ENCODE measurements at places on chromosomes 3 and 15.
A peak's percentile ranks its signal among the peaks of the same experiment; 100 is the strongest.

DNA sequence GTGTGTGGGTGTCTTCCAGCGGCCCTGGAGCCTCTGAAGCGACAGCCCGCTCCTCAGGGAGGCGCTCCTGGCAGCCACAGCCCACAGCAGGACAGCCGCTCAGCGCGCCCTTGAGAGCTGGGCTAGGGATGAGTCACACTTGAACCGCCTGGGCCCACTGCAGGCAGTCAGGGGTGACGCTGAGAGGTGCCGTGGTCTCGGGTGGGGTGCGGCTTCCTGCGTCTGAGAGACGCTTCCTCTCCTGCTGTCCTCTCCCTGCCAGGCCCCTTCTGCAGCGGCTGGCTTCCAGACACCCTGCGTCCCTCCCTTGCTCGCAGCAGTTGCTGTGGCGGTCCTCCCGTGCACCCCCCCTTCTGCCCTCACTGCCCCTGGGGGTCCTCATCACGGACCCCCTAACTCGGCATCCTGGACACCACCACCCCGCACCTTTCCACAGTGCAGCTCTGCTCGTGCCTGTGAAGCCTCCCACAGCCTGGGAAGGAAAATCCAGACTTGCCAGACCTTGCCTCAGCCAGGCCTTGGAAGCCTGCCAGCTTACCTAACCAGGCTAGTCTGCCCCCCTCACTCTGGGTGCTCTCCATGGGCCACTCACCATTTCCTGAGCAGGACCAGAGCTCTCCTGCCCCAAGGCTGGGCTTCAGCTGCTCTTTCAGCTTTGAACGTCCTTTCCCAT is 1.1 kb upstream of the SPTBN5 start:
- DNase-seq: peak; percentile 73

- DNase-seq: no peak
Measured at GRCh38 chr3:131194816-131195215, 168.1 kb downstream of the NEK11 start.

DNA sequence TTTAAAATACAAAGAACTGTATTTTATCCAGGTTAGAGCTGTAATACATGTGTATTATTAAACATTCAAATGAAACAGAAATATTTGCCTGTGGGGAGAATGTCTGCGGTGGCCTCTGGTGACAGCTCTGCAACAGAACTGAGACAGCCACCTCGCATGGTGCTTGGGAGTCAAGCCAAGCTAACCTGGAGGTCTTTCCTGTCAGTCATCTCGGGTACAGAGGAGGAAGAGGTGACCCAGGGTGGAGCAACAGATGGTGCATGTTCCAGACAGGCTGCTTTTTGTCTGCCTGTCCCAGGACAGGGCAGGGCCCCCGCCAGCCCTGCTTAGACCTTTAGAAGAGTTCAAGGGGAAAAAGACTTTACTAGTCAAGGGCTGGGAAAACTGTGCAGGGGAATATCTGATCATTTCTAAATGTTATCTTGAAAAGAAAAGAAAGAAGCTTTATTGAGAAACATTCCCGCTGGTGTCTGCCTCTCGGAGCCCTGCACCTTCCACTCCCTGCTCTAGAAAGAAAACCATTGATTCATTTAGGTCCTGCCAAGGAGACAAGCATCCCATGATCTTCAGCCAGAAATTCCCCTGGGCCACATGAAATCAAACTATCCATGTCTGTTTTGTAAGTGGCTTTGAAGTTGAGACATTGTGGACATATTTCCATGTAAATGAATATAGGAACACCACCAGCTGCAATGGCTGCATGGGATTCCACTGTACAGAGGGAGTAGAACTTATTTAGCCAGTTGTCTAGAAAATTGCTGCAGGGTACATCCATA is 5.5 kb upstream of the NR2E3 start:
- DNase-seq: no peak

GRCh38 chr15:43487271-43487895 is 5.6 kb downstream of the TP53BP1 start:
- DNase-seq: no peak

DNA sequence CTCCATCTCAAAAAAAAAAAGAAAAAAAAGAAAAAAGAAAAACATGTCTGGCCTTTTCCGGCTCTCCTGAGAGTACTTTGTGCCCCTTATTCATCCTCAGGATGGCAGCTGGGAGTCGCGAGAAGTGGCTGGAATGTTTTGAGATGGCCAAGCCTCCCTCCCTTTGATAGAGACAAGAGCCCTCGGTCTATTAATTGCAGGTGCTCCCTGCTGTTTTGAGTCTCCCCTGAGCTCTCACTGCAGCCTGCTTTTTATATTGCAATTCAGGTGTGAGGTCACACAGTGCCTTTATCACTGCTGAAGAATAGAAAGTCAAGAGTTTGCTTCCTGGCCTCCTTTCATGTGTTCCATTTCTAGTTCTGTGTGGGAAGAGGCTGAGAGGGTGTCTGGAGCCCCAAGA is 10.9 kb downstream of the CA12 start:
- DNase-seq: no peak

DNA sequence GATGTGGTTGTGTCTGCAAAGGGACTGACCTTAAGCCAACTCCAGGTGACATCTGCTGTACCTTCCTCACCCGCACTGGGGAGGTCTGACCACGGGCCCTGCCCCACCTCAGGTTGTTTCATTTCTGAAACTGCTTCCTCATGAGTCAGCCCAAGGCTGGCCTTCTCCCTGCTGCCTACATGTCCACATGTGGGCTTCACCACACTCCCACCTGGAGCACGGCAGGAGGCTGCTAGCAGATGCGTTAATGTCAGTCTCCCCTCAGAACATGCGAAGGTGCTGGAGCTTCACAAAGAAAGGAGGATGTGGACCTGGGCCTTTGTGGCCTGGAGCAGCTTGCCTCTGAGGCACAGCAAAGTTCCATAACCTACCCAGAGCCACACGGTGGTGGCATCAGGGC is 69.4 kb upstream of the PLXNA1 start:
- no peak for DNase-seq

DNA sequence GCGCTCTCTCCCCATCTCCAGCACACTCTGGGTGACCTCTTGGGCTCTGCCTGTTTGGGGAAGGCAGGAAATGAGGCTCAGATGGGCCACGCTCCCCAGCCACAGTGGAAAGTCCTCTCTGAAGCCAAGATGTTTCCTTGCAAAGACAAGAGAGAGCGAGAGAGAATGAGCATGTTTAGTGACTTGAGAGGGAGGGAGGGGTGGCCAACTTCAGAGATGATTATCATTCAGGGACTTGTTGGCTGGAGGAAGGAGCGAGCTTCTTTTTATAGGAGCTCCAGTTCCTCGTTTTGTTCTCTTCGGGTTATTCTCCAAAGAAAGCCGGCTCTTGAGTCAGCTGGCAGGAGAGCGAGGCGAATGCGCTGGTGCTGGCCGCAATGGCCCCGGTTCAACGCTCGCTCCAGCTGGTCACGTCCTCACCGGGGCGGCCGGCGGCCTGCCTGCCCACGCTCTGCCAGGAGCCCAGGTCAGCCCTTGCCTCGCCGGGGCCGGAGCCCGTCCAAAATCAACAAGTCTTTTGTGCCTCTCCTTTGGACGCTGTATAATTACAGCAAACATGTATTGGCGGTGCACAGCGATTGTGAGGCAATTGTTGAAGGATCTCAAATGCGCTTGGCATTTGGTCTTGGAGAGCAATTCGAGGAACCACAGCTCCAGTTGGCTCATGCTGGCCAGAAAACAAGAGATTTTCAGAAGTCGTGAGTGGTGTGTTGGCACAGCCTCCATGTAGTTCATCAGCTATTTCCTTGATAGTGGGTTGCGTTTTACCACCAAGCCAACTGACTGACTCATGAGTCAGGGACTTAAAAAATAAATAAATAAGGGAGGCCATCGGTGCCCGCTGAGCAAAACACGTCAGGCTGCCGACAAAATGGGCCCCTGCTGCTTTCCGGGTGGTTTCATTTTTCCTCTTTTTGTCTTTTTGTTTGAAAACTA is 288.6 kb downstream of the UACA start:
- peak; percentile 20 for DNase-seq

DNA sequence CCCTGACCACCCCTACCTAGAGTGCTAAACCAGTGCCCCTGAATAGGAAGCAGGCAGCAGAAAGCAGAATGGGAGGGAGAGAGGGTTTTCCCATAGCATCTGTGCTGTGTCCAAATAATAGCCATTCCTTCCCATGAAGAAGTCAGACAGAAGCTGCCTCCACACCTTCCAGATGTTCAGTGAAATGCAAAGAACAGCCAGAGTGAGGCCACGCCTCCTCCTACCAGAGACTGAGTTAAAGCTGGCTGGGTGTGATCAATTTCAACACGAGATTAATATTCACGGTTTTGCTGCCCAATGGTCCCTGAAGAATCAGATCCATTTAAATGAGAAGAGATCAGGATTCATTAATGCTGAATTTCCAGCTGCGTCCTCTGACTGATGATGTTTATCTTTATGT is 111.8 kb downstream of the SRGAP3 start:
- DNase-seq: no peak

- DNase-seq: no peak
Measured at GRCh38 chr3:159818399-159818798, 170.2 kb upstream of the IL12A start.

GRCh38 chr3:47515100-47515499 is 1.6 kb upstream of the ELP6 start:
- no peak for DNase-seq

DNA sequence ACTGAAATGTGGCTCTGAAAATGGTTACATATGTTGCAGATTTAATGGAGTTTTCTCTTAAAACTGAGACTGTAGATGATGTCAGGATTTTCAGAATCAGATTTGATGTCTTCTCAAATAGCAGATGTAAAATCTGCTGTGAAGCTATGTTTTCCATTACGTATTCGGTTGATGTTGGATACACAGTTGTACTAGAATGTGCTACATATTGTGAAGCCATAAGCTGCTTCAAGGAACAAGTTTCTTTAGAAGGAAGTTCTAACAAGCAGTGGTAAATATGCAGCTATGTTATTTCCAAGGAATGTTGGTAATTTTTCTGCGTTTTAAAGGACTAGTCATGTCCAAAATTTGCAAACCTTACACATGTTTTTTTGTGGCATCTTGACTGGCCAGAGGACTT is 197.7 kb downstream of the RBMS3 start:
- DNase-seq: no peak

- DNase-seq: no peak
Measured at GRCh38 chr3:41424543-41425300, 225.4 kb downstream of the CTNNB1 start.

- no peak for DNase-seq
Measured at GRCh38 chr3:99548674-99549073, 89.7 kb upstream of the COL8A1 start.

DNA sequence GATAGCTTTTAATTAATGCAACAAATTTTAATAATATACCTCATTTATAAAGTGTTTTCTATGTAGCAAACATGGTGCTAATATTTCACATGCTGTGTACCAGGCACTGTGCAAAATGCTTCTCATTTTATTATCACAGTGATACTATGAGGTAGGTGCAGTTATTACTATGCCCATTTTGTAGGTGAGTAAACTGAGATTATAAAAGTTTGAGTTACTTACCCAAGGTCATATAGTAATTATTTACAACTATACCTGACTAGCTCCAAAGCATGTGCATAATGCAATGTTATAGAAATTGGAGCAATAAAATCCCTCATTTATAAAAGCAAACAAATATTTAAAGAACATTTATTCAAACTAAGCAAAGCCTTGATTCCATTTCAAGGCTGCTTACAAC is 54.5 kb upstream of the DCBLD2 start:
- no peak for DNase-seq

DNA sequence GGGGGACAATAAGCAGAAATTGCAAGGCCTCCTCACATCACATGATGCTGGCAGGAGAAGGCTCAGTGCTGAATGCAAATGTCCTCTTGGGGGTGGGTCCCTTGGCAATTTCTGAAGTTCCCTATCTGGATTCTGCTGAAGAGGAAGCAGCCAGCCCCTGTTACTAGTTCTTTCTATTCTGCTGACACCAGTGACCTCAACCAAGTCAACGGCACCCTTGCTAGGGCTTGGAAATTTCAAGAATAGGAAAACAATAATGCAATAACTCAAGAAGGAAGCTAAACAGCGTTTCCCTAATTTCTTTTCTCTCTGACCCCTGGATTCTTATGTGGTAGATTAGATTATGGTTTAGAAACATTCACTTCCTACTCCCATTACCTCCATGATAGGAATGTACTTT is 46.2 kb upstream of the FOXP1 start:
- DNase-seq: no peak

- no peak for DNase-seq
Measured at GRCh38 chr3:10867384-10867783, 51.4 kb downstream of the SLC6A11 start.

DNA sequence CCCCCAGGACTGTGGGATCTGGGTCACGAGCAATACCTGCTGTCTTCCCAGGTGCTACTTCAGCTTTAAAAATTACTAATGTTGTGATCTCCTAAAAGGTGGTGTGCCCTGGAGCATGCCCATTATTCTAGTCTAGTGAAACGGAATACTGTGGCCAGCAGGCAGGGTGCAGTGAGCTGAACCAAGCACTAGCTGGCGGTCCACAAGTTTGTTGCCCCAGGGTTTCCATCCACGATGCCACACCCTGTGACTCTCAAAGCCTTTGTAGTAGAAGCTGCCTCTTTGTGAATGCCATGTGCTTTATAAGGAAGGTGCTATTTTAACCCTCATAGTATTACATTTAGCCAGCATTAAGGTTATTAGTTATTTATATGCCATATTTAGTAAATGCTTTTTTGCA is 49.1 kb downstream of the PXYLP1 start:
- no peak for DNase-seq

- DNase-seq: no peak
Measured at GRCh38 chr3:150128126-150128525, 157.4 kb upstream of the PFN2 start.

DNA sequence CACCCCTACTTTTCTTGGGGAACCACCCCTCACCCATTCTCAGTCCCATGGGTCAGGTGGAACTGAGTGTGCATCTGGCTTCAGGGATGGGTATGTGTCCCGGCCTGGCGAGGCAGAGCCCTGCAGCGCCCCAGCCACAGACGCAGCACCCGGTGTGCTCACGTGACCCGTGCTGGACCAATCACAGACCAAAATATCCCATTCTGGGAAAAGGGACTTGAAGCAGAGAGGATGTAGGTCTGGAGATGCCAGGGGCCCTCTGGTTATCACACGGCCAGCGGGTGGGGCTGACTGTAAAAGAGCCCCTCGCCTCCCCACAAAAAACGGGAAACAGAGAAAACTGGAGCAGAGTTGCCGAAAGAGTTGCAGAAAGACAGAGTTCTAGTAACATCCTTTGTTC is 138.0 kb upstream of the RAD18 start:
- DNase-seq: no peak

DNA sequence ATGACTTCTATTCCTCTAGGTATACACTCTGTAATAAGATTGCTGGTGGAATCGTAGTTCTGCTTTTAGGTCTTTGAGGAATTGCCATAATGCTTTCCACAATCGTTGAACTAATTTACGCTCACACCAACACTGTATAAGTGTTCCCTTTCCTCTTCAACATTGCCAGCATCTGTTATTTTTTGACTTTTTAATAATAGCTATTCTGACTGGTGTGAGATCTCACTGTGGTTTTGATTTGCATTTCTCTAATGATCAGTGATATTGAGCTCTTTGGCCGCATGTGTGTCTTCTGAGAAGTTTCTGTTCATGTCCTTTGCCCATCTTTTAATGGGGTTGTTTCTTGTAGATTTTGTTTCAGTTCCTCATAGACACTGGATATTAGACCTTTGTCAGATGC is 12.8 kb downstream of the NXPE3 start:
- no peak for DNase-seq

GRCh38 chr3:11165476-11165875 is 11.2 kb downstream of the HRH1 start:
- no peak for DNase-seq

- no peak for DNase-seq
Measured at GRCh38 chr3:81468391-81468790, 293.1 kb downstream of the GBE1 start.

GRCh38 chr15:65337436-65338070 is 33.1 kb downstream of the RNU5B-1 start:
- no peak for DNase-seq
